Stimulated activated CD8-positive, alpha-beta memory T cell treated with anti-CD3 and anti-CD28 coated beads, Interleukin-2, amount 100 ng/mL, for 1 hour (primary cell): ENCODE measurements at places on chromosomes 16 and 17.
A peak's percentile ranks its signal among the peaks of the same experiment; 100 is the strongest.

- no peak for DNase-seq
These were observed 21.8 kb upstream of the DNAI2 start for GRCh38 chr17:74252211-74252610.

GRCh38 chr17:42814633-42815399 lies 9.3 kb downstream of the BECN1 start:
- DNase-seq = no peak

- no peak for DNase-seq
These were observed 61.6 kb downstream of the TIMM22 start for GRCh38 chr17:1058423-1059130.

GRCh38 chr17:32009262-32009542 lies 2.0 kb downstream of the LRRC37B start:
- no peak for DNase-seq

- DNase-seq = no peak
These were observed 29.4 kb downstream of the SLC12A3 start for GRCh38 chr16:56894331-56894917.

- DNase-seq = no peak
These were observed 24.3 kb upstream of the B4GALNT2 start for GRCh38 chr17:49108318-49108717.

DNA sequence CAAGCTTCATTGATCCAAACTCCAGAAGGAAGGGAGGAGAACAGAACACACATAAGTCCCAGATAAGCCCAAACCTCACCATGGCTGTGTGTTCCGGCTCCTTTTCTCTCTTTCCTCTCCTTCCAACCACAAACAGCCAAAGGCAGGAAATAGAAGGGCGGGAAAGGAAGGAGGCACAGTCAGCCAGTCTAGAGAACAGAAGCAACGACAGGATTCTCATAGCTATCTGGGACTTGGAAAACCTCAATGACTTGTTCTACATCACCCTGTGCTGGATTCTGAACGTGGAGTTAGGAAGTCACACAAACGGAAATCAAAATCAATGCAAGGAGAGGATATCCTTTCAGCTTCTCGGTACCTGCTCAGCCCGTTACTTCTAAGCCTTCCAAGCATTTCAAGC lies 9.0 kb downstream of the CRK start:
- DNase-seq = no peak

DNA sequence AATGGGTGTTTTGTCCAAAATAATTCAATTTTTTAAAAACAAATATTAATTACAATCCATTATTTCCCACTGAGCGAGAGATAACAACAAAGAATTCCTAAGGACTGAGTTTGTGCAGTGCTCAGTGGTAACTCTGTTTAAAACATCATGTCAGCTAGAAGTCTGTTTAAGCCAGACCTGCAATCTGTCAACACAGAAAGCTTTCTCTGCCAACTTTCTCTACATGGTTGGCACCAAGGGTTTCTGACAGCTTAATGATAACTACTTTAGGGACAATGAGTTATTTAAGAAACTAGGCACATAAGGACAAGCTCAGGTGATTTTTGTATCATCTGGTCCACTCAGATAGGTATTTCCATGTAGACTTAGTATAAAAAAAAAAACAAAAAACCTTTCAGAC lies 81.8 kb downstream of the WDR59 start:
- no peak for DNase-seq

DNA sequence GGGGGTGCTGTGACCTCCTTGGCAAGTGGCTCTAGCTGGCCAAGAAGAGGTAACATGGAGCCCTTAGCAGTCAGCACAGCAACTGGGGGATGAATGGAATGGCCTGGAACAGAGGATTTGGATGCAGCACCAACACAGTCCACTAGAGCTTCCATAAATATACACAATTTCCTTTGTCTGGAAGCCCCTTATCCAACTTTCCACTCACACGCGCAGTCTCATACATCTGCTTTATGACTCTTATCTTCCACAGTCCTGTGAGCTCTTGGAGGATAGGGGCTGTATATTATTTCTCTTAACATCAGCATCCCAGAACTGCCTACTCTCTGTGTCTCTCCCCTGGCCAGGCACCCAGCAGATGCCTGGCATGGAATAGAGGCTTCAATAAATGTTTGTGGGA lies 235.6 kb upstream of the MAF start:
- DNase-seq = no peak

GRCh38 chr16:79439901-79440300 lies 160.6 kb downstream of the MAF start:
- DNase-seq = no peak

- DNase-seq = no peak
These were observed 12.4 kb downstream of the RNF40 start for GRCh38 chr16:30774367-30775130.

DNA sequence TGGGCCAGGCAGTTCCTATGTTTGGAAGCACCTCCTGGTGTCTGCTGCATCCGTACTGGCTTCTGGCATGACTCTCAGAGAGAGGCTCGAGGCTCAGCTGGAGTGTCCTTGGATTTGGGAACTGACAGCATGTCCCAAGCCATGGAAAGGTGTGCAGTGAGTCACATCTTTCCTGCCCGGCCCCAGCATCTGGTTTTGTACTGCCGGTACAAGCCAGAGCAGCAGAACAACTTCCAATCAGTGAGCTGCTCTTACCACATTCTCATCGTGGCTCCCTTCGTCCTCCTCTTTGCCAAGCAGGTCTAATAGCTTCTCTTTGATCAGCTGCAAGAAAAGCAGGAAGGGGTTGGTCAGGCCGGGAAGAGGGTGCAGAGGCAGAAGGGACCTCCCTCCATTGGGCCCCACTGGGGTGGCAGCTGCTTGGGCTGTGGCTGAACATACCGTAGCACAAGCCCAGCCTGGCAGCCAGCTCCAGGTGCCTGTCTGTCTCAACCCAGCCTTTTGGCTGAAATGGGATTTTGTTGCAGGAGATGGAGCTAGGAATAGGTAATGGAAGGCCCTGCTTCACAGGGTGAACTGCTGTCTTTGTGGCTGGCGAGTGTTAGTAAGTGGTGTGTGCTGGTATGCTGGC lies 24.2 kb downstream of the SPACA3 start:
- no peak for DNase-seq

DNA sequence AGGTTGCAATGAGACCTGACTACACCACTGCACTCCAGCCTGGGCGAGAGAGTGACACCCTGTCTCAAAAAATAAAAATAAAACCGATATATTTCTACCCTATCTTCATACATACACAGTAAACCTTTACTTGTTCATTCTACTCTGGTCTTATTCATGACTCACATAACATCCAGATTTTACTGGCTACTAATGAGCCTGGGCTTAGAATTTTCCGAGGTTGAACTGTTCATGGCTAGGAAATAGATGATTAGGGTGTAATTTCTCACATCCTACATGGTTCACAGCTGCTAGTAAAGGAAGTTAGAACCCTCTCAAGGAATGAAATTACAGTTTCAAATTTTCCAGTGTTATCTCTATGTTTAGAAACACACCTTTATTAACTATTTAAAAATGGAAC lies 14.7 kb downstream of the GSPT1 start:
- DNase-seq = no peak

GRCh38 chr16:12453832-12454231 lies 349.9 kb downstream of the CPPED1 start:
- no peak for DNase-seq

GRCh38 chr17:27485125-27485524 lies 28.9 kb downstream of the KSR1 start:
- no peak for DNase-seq

- no peak for DNase-seq
These were observed 5.0 kb downstream of the ERI2 start for GRCh38 chr16:20801278-20801677.

DNA sequence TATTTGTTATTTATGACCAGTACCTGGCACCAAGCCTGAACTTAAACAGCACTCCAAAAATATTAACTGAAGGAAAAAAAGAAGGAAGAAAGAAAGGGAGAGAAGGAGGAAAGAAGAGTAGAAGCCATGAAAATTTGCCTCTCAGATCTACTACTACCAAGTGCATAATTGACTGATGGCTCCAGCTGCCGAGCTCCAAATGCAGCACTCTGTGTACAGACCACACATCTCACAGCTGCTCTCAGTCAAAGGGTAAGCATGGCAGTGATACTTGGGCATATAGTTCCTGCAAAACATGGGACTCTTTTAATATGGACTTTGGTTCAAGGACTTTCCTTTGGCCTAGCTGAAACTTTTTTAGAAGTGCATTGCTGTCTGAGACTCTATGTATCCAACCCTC lies 44.0 kb upstream of the NOG start:
- DNase-seq = no peak

DNA sequence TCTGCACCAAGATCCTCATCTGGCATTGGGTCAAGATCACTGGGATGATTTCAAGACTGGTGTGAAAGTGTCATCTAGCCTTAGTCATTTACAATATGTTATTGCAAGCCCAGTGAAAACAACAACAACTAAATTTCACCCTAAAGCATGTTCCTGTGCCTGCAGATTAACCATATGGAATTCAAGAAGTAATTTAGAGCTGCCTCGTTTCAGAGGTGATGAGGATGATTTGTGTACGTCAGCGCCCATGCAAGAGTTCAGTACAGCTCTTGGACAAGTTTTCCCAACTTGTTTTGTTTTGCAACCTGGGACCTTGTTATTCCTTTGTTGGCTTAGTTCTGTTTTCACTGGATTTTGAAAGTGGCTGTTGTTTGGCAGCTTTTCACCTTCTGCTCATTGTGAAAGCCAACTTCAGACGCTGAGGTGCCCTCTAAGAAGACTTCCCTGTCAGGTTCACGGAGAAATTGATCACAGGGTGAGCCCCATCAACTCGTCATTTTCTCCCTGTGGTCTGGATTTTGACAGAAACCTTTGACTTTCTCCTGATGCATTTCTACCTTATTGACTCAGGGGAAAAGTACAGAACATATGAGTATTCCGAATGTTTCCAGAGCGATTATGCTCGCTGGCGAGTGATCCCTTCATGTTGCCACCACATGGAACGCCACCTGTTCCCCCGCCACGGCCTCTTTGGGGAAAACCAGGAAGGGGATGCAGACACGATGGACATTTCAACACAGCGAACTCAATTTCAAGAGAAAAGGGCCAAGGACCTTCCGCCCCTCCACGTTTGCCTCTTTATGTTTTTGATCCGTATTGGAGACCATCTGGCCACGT lies 85.6 kb downstream of the FOXL1 start:
- DNase-seq = no peak

DNA sequence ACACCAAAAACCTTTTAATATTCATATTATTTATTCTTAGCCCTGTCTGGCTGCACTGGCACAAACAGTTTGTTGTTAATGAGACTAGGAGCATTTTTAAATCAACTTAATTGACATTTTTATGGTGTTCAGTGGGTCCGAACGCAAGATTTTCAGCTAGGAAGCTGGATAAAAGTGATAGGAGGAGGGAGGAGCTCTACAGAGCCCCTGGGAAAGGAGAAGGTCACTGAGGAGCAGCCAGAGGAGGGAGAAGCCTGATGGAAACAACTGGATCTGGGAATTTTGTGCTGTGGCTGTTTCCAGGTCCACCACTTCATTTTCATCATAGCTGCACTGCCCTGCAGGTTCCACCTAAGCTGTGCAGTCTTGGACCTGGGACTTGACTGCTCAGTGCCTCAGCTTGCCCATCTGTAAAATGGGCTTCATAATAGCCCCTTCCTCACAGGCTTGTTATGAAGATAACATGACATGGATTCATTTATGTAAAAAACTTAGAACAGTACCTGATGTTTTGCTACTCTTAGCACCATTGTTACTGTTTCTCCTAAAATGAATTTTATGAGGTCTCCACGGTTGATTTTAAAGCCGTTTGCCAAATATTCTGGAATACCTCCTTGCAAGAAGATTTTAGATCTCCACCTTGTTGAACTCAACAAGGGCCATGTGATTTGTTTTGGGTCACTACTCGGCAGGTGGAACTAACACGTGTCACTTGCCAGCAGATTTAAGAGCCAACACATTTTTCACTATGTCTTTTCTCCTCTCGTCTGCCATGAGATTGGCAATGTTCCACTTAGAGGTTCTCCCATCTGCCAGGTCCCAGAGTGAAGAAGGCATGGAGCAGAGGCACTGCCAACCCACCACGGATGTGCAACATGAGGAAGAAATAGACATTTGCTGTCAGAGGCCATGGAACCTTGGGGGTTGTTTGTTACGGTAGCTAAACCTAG lies 18.7 kb upstream of the GRIN2A start:
- DNase-seq = no peak

- DNase-seq = no peak
These were observed 53.4 kb downstream of the ZNF18 start for GRCh38 chr17:11943759-11944347.

DNA sequence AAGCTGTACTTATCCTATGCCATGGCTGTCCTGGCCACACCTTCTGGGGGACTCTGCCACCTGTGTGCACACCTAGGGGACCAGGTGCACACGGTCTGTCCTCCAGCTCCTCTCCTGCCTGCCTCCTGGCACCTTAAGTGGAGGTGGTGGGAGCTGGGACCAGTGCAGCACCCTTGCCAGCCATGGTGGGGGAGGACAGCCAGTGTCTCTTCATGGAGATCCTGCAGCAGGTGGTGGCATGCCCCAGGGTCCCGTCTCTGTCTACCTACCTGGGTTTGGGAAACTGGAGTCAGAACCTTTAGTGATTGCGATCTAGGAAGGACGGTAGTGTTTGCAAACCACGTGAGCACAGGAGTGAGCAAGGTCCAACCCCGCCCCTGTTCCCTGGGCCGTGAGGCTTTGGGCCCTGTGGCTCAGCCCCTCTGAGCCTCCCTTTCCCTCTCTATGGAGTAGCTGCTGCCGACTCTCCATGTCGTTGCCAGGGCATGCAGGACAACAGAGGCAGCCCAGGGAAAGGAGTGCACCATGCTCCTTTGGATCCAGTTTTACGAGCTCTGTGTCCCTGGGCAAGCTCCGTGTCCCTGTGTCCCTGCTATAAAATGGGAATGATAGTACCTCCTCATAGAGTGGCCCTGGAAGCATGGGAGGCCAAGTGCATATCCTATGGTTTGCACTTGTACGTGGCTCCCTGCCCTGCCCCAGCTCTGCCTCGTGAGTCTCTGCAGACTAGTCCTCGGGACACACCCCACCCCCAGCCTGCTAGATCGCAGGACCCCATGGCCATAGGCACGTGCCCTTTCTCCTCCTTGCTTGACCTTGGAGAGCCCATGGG lies 7.1 kb downstream of the ADGRG1 start:
- DNase-seq = no peak

DNA sequence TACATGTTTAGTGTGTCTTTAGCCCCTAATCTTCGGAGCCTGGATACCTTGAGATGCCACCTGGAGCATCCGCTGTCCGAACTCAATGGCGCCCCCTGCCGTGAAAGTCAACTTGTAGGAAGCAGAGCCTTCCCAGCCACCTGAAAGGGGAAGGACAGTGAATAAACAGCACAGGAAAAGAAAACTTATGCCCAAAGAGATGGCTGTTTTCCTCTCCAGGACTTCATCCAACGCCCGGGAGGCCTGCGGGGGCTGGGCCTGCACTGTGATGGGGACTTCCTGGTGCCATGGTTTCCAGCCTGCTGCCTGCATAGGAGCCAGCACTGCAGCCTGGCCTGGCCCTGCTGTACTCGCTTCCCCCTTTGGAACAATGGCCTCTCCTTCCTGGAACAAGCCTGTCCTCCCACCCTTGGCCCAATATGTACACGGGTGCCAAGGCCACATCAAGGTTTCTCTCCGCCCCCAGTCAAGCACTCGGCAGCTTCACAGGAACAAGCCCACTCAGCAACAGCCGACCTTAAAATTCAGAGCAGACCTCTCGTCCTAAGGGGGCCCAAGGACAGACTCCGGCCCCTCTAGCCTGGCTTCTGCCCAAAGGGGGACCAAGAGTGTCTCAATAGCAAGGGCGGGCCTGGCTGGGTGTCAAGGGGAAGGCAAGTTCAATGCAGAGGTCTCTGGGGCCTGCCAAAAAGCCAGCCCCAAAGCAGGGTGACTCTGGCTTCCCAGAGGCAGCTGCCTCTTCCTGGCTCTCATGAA lies 4.5 kb upstream of the UNC13D start:
- peak; percentile 71 for DNase-seq

- no peak for DNase-seq
These were observed 404.6 kb downstream of the MAF start for GRCh38 chr16:79195938-79196337.
